ENCODE measurements at places on chromosomes 7 and 10.

DNA sequence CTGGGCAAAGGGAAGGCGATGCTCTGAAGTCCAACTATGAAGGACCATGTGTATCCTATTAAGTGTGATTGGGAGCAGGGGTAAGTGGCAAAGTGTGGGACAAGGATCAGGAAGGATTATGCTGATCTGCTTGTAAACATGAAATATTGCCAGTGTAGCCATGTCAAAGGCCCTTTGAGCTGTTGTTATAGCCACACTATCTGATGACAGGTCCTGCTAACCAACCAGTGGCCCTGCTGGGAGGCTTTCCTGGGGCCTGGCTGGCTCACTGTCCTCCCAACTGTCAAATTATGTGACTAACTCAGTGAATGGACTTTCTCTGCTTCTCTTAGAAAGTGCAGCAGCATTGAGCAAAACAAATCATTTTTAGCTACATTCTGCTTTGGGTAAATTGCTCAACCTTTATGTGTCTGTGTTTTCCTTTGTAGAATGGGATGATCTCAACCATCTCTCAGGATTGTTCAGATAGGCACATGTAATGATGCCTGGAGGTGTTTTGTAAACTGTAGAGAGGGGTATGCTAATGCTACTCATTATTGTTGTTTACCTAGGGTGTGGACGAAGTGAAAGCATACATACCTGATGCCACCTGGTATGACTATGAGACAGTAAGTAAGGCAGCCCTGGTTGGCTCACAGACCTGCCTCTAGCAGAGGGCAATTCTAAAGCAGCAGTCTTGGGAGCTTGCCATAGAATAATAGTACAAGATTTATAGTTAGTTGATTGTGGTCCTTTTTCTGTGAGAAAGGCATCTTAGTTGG lies 47.4 kb downstream of the MGAM2 start:
- no peak for DNase-seq

GRCh38 chr10:62103857-62104256 lies 164.8 kb downstream of the RTKN2 start:
- no peak for DNase-seq

DNA sequence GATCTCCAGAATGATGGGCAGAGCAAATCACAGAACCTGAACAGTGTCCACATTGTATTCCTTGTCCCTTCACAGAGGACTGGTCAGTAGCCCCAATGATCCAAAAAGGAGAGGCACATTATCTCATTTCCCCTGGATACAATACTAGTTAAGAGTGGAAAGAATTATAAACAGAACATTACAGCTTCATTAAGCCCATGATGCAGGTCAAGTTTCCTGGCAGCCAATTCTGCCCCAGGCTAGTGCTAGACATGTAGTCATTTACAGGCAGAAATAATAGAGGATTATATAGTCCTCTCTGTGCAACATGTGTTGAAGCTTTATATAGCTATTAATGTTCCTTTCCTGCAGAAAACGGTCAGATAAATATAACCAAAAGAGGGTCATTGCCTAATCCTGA lies 124.3 kb upstream of the WNT16 start:
- no peak for DNase-seq

GRCh38 chr10:17548162-17548561 lies 69.0 kb downstream of the HACD1 start:
- DNase-seq, result no peak

DNA sequence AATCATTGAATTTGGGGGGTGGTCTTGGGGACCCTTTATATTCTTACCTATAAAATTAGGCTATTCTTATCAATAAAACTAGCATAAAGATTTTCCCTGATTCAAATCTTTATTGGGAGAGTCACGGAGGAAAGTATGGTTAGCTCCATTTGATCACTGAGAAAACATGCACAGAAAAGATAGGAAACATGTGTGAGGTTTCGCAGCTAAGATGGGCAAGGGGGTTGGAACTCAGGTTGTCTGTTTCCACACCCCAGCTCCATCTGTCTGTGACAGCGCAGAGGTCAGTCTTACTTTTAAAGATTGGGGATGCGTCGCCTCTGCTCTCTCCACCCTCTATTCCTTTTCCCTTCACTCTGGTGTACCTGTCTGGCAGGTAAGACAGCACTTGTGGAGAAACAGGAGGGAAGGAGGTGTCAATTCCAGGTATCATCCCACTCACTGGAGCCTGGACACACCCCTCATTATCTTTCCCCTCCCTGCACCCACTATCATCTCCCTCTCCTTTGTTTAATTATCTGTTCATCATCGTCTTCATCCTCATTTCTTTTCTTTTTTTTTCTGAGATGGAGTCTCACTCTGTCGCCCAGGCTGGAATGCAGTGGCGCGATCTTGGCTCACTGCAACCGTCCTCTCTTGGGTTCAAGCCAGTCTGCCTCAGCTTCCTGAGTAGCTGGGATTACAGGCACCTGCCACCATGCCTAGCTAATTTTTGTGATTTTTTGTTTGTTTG lies 2.4 kb upstream of the DENND10 start:
- no peak for DNase-seq

DNA sequence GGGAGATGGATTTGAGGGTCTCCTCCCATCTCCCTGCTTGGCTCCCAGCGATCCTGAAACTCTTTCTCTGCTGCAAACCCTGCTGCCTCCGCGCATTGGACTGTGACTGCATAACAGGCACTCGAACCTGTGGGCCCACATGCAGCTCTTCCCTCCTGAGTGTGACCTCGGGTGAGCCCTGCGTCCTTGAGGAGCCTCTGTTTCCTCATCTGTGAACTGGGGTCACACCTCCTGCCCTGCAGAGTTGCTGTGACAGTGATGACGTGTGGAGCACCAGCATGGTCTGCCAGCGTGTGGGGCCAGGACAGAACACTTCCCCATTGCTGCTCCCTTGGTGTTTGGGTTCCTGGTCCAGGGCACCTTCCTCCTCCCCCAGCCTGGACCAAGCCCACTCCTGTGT lies 46.9 kb upstream of the PSMG3 start:
- no peak for DNase-seq

- no peak for DNase-seq
Measured at GRCh38 chr7:138913783-138914182, 67.4 kb downstream of the KIAA1549 start.

Data from stimulated activated CD4-positive, alpha-beta T cell treated with anti-CD3 and anti-CD28 coated beads, Interleukin-15, amount 100 ng/mL, for 24 hours (primary cell).